AML-193 (cell line): ENCODE measurements at places on chromosomes 3 and 15.

GRCh38 chr3:73490453-73491286 is 134.1 kb downstream of the PDZRN3 start:
- DNase-seq, result no peak

DNA sequence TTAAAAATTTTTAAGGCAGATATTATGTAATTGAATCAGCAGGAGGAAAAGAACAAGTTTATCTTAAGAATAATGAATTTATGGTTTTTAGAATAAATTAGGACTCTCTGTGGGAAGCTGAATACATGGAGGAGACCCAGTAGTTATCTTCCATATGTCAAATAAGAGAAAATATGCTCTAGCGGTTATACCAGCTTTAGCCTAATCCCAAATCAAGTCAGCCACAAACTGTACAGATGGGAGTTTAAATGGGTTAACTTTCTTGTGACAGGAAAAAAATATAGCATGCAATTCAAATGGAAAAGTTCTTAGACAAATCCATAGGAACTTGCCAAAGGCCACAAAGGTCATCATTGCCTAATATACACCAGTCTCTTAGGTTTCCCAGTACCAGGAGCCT is 84.3 kb downstream of the TTBK2 start:
- no peak for DNase-seq

GRCh38 chr3:112813016-112813415 is 33.6 kb downstream of the CD200R1L start:
- DNase-seq, result no peak

GRCh38 chr3:71503525-71504249 is 79.8 kb downstream of the FOXP1 start:
- DNase-seq, result no peak

DNA sequence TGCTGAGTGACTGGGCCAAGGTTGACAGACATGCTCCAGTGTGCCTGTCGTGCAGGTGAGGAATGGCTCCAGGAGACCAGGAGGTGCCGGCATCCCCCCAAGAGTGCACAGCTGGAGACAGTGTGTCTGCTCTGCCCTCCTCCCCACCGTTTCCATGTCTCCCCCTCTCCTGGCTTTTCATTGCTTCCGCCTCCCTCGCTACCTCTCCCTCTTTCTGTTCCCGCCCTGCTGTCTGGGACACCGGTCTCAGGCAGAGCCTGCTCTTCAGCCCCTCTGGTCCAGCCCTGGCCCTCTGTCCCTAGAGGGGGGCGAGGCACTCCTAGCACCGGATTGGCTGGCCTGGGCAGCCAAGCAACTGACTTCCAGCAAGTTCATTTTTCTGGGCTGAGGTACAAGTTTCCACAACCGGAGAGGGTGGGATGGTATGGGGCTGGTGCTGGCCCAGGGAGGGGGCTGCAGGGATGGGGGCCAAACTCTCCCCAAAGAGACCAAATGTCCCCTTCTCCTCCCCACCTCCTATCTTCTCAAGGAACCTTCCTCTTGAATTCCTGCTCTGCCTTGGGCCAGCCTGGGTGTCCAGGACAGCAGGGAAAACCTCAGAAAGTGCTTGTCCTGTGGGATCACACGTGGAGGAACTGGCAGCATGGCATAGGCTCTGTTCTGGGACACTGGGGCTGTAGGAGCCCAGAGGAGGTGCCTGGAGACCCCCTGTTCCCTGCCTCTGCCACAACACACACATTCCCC is 32.6 kb downstream of the PRKCD start:
- no peak for DNase-seq

GRCh38 chr15:70765504-70766281 is 2.3 kb upstream of the UACA start:
- no peak for DNase-seq

GRCh38 chr3:118298133-118298532 is 736.5 kb downstream of the IGSF11 start:
- no peak for DNase-seq

DNA sequence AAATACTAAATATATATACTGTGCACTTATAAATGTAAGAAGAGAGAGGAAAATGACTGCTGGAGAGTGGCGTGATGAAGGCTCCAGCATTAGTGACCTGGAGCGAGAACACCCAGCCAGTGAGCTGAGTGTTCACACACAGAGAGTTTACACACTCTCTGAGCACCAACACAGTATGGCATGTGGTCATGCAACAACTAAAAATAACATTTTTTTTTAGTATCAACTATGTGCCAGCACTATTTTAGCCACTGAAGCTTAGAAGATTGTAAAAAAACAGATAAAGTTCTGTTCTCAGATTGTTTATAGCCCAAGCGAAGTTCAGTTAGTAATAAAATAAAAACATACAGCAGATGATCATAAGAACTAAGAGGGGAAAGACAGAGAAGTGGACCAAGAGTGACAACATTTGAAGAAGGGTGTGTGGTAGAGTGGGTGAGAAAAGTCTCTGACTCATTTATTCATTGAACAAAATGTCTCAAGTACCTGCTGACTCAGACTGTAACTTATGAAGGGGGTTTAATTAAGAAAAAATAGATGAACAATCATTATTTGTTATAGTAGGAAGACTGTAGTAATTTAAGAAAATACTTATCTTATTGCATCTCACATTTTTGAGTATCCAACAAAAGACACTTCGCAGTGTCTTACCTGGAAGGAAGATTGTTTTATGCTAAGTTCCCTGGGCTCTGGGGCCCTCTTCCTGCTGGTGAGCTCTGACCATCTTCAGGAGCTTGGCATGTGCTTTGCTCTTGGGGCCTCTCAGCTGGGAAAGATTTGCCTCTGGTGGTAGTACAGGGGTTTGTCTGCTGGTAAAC is 43.8 kb downstream of the GAP43 start:
- DNase-seq, result no peak

GRCh38 chr15:99279827-99280226 is 28.5 kb downstream of the LRRC28 start:
- DNase-seq, result no peak

DNA sequence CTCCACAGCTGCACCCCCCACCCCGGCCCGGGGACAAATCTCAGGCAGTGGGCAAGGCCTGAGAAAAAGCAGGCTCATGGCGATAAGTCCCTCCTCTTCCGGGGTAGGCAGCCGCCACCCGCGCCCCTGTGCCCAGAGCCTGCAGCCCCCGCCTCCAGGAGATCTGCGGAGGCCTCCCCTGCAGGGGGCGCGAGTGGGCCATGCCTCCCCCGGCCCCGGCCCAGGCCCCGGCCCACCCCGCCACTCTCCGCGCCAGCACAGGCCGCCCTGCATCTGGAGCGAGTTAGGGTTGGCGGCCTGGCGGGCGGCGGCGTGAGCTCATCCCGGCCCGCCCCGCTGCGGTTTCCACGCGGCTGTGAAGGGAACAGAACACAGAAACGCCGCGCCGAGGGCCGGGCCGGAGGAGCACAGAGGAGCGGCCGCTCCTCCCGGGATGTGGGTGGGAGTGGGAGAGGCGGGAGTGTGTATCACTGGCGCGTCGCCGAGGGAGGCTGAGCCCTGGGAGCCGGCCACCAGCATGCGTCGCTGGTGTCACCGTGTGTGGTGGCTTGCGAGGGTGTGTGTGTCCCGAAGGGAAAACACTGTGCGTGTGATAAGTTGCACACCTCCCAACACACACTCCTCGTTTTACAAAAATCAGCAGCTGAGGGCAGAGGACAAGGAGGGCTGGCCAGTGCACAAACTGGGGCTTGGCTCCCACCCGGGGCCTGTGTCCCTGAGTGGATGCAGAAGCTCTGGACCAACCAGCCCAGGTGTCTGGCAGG is 17.2 kb downstream of the MYL3 start:
- DNase-seq, result peak; percentile 58

GRCh38 chr15:71790081-71790480 is 20.3 kb upstream of the NR2E3 start:
- no peak for DNase-seq

DNA sequence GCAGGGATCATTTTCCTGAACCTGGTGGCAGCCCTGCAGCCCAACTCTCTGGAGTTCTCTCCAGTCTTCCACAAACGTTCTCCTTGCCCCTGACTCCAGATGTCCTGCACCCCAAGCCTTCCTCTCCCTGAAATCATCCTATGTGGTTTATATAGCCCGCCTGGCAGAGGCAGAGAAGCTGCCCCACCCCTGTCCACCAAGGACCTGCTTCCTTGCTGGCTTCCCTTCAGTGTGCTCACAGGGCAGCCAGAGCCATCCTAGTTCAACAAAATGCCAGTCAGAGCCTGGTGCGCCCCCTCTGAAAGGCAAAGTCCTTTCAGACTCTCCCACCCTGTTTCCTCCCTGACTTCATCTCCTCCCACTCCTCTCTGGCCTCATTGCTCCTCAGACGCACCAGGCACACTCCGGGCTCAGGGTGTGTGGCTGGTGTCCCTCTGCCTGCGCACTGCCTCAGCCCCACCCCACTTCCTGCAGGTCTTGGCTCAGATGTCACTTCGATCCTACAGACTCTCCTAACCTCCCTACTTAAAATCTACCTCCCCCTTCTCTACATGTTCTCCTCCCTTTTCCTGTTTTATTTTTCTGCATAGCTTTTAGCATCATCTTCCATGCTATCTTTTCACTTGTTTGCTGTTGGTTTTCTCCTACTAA is 5.9 kb downstream of the KBTBD13 start:
- no peak for DNase-seq

DNA sequence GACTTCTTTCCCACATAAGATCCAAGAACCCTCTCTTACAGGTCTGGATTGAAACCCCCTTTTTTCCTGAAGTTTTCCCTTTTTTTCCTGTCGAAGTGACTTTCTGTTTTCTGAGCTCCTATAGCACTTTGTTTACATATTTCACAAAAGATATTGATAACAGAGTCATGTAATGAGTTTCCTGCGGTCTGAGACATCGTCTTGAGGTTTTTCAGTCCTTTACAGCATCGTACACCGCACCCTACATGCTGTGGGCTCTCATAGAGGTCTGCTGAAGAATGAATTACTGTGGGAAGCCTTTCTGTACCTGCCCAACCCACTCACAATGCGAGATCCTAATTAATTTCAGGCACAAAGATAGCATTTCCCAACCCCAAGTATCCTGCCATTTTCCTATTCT is 53.1 kb downstream of the MCF2L2 start:
- no peak for DNase-seq

DNA sequence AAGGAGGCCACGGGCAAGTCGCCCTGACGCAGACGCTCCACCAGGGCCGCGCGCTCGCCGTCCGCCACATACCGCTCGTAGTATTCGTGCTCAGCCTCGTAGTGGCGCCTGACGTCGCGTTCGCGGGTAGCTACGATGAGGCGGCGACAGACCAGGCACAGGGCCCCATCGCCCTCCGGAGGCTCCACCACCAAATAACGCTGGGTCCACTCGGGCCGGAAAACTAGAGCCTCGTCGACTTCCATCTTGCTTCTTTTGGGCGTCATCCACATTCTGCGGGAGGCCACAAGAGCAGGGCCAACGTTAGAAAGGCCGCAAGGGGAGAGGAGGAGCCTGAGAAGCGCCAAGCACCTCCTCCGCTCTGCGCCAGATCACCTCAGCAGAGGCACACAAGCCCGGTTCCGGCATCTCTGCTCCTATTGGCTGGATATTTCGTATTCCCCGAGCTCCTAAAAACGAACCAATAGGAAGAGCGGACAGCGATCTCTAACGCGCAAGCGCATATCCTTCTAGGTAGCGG is at the start of gene EPM2AIP1:
EPM2AIP1 (minus strand) TSS at position 326 of the 520 bp plus-strand sequence; CDS start at position 272, 54 bp downstream.
- no peak for DNase-seq

GRCh38 chr3:71358243-71358642 is 225.3 kb downstream of the FOXP1 start:
- no peak for DNase-seq

DNA sequence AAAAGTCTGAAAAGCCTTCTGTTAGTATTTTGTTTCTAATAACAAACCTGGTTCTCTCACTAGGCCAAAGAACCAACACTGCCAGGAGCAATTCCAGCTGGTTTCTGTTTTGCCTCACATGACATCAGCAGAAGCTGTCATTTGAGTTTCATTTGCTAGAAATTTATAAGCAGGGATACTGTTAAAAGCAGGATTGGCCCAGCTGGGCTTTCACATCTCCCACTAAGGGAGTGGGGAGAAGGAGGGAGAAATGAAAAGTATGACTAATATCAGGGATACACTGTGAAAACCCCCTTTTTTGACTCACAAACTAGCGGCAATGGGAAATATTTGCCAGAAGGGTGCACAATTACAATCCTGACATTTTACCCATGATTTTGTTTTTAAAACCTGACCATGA is 5.3 kb downstream of the CCDC80 start:
- no peak for DNase-seq

DNA sequence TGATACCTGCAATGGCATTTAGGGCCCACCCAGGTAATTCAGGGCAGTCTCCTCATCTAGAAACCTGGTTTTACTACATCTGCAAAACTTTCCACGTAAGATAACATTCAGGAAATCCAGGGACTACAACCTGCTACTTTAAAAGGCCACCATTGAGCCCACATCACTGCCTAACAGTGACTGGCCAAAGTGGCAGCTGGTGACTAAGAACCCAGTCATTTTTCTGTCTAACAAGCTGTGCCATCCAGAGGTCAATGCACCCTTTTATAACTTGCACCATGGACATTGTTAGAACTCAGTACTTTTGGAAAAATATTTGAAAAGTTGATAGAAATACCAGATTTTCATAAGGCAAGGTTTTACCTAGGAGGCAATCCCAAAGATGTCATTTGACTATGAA is 492.4 kb downstream of the OTOL1 start:
- DNase-seq, result no peak

GRCh38 chr15:79154483-79155135 is 64.0 kb upstream of the RASGRF1 start:
- no peak for DNase-seq

DNA sequence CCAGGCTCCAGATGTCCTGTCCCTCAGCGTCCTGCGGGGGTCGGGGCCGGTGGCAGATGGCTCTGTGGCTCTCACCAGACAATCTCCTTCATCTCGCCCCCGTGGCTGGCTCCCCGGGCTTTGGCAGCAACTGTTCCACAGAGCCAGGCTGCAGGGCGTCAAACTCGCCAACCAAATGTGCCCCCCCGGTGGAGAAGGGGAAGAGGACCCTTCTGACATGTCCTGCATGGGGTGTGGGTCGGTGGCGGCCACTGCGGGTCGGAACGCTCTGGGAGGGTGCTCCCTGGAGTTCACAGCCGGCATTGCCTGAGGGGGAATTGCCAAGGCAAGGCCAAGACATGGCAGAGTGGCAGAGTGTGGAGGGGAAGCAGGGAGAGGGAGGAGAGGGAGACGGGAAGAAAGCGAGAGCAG is 36.0 kb downstream of the BDH1 start:
- DNase-seq, result no peak

- DNase-seq, result no peak
Observed at GRCh38 chr3:186588632-186589031, 18.1 kb downstream of the DNAJB11 start.

- no peak for DNase-seq
Observed at GRCh38 chr3:170660139-170660538, 74.3 kb upstream of the SLC7A14 start.

DNA sequence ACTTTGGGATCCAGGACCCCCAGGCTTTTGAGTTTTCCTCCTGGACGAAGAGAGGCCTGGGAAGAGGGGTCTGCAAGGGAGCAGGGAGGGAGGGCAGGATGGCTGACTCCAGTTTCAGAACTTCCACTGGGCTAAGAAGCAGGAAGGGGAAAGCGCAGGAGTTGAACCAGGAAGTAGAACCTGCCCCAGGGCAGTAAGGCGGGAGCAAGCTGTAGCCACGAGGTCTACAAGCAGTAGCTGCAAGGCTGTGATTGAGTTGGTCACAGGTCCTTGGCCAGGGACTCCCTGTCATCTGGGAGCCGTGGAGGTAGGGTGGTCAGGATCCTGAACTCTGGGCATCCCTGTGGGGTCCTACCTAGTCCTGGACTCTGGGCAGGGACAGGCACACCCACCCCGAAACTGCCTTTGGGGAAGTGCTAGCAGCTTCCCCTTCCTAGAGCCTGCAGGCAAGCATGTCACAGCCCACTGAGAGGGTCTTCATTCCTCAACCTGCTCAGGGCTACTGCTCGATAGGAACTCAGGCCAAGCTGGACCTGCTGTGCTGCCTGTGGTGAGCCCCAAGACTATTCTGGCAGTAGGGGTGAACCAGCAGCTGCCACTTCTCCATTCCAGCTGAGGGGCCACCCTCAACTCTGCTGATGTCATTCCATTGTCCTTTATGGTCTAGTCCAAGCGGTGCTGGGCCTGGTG is 5.8 kb upstream of the GNAI2 start:
- DNase-seq, result peak; percentile 53
